ENCODE measurements at places on chromosomes 16 and 17. TPM values are rescaled to one million over a fixed set of nuclear protein-coding genes. Genes with fewer than 3 reads are reported as not detected.

DNA sequence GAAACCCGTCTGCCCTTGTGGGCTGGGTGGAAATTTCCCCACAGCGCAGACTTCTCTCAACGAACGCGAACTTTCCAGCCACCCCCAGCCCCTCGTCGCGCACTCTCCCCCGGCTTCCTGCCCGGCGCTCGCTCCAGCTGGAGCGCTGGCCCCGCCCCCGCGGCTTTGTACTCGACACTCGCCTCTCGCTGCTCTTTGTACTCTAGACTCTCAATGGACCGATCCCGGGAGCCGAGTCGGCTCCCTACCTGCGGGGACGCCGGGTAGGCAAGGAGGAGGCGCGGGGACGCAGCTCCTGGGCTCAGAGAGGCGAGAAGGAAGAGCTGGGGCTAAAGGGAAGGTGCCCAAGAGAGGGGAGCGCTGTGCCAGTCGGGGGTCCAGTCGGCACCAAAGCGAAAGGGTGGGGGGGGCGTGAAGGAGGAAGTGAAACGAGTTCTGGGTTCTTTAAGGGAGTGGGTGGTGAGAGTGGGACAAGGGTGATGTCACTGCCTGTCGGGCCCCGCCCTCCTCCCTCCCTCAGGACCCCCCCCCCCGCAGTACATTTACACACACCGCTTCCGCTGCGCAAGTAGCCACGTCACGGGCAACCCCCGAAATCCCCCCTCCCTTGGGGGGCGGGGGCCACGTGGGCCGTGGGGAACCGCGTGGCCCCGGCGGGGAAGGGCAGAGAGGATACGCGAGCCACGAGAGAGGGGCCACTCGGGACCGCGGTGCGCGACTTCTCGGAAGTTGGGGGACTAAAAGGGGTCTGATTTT lies 9.7 kb downstream of the KDM6B start:
- peak; percentile 82 for DNase-seq

DNA sequence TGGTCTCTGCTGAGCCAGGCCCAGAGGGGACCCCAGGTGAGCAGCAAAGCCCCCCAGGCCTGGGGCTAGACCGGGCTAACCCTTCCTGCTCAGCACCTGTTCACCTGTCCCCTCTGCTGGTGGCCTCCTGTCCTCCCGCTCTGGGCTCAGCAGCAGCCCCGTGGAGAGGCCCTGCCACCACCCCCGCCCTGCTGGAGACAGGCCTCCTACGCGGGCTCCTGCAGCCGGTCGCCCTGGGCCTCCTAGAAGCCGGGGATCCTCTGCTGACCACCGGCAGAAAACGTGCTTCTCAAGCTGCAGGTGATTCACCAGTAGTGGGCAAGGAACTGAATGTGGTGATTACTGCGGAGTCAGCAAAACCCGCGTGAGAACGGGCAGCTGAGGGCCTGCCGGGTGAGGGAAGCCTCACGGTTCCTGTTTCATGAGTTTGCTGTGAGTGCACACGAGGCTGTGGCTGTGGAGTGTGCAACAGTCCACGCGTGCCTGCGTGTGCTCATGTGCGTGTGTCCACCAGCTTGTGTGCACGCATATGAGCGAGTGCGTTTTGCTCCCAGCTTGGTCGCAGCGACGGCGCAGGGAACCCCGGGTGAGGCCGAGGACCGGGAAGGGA lies 792 bp downstream of the SECTM1 start:
- peak; percentile 62 for DNase-seq

DNA sequence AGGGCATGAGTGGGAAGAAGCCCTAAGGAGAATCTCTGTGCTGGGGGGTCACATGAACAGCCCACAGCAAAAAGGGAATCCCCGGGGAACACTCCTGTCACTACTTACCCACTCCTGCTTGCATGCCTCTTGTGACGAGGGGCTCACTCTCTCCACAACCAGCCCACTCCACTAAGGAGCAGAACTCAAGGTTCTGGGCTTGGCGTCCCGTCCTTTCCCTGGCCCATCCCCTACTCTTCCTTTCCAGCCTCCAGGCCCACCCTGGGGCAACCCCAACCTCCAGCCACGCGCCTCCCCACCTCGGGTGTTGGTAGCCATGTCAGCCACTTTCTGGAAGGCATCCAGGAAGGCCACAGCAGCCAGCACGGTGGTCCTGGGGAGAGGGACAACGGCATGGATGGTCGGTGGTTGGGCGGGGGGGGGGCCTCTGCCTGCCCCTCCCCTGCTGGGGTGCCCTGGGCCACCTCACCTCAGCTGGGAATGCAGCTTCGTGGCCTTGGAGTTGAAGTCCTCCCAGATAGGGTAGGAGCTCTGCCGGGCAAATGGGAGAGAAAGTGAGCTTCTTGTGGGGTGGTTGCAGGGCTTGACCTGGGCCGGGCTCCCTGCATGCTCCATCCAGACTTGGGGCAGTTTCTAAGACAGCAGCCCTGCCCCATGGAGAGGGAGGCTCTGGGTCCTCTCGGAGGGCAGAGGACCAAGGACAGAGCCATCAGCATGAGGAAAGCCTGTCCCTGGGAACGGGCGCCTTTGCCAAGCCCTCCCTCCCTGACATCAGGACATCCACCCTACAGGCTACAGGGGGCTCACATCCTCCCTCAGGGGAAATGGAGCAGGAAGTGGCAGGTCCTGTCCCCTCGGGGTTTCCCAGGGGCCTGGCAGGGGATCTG lies 5.1 kb downstream of the MTSS2 start:
- peak; percentile 63 for DNase-seq

- DNase-seq = no peak
Observed at GRCh38 chr17:73841431-73842060, 197.3 kb upstream of the SDK2 start.

GRCh38 chr17:74239172-74239571 lies 25.8 kb downstream of the TTYH2 start:
- peak; percentile 95 for DNase-seq

- peak; percentile 67 for DNase-seq
Observed at GRCh38 chr16:4358831-4359561, 7.9 kb upstream of the PAM16 start.

DNA sequence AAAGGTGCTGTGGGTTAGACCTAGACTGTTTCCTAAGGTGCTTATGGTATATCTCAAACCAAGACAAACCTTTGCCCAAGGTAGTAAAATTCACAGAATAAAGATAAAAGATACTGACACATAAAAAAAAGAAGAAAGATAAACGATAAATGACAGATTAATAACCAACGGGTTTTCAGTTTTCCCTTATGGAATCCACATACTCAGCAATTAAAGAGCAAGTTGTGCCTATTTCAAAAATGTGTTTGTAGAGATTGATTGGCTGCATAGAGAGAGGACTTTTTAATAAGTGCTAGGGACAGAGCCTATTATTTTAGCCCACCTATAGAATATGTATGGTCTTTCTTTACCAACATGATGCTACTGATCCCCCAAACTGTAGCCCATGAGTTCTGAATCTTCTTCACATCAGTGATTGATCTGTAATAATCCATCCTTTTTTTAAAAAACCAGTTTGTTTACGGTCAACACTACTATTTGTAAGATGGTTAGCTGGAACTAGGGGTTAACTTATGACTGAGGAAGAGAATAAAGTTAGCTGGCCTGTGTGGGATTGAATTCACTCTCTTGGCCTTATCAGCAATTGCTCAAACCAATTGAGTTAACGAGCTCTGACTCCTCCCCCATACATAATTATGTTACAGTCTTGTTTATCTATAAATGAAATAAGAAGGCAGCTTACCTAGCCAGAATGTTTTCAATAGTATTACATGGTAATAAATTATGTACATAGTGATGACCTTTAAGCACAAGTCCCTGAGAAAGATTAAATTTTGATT lies 53.8 kb downstream of the SNX11 start:
- no peak for DNase-seq

TMC6 gene
- 17.0 TPM for total RNA-seq

DUSP3 gene
- total RNA-seq = 72.6 TPM

GRCh38 chr17:1720856-1721386 lies 3.6 kb upstream of the WDR81 start:
- DNase-seq = peak; percentile 72

CHRNE gene
- total RNA-seq = not detected

HS3ST3B1 gene
- 2.5 TPM for total RNA-seq

- no peak for DNase-seq
Observed at GRCh38 chr17:35749560-35750412, 3.3 kb downstream of the GAS2L2 start.

GRCh38 chr17:72425133-72425793 lies 304.4 kb downstream of the SOX9 start:
- no peak for DNase-seq

DNA sequence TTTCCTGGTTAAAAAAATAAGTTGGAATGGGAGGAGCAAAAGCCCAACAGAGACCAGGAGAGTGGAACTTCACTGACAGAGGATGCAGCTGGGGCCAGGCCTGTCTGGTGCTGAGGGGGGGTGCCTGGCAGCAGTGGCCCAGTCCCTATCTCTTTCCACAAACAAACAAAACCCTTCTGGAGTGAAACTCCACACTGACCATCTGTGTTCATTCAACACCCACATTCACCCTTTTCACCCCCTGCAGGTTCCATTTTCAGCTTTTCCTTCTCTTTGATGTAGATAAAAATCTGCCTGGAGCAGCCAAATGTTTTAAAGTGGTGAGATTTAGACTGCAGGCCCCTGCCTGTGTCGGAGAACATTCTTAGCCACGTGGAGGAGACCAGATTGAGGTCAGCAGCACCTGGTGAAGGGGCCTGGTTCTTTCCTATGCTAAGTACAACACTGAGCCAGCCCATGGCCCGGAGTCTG lies 161.4 kb upstream of the CDH11 start:
- DNase-seq = no peak

Data from adrenal gland (tissue), 19 donors.